ENCODE measurements at places on chromosomes 13 and 19.

GRCh38 chr19:7858109-7858770 is 15.9 kb downstream of the PRR36 start:
- no peak for DNase-seq

- peak; percentile 90 for DNase-seq
These were observed 6.1 kb upstream of the LMNB2 start for GRCh38 chr19:2462635-2463421.

- DNase-seq, result no peak
These were observed 618.7 kb downstream of the DIAPH3 start for GRCh38 chr13:59545007-59545406.

DNA sequence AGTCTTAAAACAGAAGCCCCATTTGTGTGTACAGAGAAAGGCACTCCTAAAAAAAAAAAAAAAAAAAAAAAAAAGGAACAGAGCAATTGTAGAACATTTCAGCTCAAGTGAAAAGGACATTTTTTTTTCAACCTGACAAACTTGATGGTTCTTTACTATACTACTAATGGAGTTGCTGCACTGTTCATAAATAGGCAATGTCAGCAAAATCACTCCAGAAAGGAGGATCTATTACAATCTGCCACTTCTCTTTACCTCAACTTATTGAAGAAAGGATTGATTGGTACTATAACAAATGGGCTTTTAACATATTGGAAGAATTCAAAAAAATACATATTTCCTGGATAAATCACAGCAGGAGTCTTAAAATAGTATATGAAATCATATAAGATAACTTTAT is 1517.7 kb downstream of the SLITRK1 start:
- no peak for DNase-seq

DNA sequence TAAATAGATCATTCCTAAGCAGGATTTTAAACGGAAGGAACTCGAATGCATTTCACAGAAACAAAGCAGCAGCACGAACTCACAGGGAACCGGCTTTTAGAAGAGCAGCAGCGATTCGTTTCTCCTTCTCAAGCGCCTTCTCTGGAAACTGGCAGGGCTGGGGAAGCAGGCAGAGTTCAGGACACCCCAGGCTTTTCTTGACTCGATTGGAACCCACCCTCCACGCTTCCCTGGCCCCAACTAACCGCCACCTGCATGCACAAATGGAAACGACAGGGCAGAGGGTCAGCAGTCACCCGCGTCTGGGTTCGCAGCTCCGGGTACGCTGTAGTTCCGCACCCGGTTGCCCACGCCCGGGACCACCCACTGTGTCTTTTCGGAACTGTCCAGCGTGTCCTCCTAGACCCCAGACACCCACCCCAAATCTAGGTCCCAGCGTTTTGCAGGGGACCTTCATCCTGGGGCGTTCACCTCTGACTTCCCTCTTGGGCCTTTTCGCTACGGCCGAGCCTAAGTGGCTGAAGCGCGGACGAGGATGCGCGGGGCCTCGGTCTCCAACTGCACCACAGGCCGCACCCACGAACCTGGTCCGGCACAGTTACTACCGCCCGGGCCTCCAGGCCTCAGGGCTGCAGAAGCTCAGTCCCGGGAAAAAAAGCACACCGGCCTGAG is 500 bp downstream of the ZFP30 start:
- DNase-seq, result peak; percentile 9

DNA sequence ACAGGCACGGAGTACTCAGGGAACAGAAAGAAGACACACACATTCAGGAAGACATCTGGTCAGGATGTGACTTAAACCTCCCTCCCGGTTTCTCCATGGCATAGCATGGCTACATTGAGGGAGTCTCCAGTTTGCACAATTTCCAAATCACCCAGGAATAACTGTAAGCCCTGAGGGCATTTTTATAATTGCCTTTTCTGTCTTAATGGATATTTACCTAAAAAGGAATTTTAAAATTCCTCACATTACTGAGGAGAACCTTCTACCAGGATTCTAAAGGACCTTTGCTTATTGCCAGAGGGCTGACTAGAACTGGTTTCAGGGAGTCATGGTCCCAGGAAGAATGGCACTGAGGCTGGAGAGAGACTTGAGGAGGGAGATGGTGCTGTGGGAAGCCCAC is 21.4 kb downstream of the PEG3 start:
- DNase-seq, result no peak

DNA sequence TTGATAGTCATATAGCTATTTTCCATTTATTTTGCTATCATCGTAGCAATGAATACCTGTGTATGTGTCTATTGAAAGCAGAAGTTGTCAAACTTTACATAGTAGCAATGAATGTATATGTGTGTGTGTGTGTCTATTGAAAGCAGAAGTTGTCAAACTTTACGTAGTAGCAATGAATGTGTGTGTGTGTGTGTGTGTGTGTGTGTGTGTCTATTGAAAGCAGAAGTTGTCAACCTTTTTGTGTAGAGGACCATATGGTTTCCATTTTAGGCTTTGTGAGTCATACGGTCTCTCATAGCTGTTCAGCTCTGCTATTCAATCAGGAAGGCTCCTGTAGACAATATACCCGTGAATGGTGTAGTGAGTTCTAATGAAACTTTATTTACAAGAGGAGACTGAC is 20.8 kb downstream of the NLRP4 start:
- DNase-seq, result no peak

GRCh38 chr19:3095441-3096191 is 1.5 kb downstream of the GNA11 start:
- DNase-seq, result no peak

GRCh38 chr13:97429681-97430081 is 4.3 kb upstream of the RAP2A start:
- DNase-seq, result no peak

DNA sequence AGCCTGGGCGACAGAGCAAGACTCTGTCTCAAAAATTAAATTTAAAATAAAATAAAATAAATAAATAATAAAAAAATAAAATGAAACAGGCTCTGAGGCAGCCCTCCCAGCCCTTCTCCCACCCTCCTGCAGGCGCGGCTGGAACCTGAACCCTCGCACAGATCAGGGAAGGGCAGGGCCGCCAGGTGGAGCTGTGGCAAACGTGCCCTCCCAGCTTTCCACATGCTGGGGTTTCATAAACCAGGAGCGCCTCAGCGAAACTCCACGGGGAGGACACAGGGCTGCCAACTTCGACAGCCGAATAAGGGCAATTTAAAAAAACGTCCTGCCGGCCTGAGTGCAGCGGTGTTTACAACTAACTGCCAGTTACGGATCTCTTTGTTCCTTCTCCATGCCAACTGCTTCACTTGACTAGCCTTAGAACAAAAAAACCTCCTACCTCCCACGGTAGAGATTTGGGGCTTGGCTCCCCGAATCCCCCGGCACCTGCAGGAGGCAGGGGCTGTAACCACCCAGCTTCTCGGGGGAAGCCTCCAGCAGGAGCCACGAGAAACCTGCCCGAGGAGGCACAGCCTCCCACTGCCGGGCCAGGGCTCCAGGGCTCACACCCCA is 15.9 kb downstream of the ZNF787 start:
- DNase-seq, result peak; percentile 35

GRCh38 chr19:4371247-4372164 is 28.1 kb downstream of the MPND start:
- no peak for DNase-seq

DNA sequence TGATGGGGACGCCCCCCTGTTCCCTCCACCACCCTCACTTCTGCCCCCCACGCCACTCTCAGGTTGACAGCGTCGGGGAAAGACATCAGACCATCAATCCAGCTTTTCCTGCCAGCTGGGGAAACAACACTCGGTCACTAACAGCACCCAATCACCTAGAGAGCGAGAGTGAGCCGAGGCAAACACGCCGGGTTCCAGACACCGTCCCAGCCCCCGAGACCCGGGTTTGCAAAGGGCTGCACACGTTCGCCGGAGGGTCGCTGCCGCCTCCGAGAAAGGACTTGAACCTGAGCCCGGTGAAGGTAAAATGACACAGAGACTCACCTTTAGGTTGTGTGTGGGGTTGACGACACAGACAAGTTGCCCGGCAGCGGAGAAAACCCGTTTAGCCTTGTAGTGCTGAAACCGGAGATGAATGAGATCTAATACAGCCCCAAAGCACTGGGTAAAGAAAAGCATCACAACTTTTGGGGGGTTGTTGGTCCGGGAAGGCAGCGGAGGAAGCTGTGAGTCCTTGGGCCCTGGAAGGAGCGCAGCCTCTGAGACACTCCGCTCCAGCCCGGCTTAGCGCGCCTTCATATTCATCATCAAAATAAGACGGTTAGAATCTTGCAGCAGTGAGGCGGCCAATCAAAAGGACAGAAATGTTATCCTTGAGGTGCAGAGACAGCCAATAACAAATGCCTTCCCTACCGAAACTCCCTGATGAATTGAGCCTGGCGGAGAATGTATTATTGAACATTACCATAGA is at the start of gene SIAH3:
SIAH3 (minus strand) TSS at position 583 of the 751 bp plus-strand sequence; CDS start at position 459, 124 bp downstream.
- no peak for DNase-seq

DNA sequence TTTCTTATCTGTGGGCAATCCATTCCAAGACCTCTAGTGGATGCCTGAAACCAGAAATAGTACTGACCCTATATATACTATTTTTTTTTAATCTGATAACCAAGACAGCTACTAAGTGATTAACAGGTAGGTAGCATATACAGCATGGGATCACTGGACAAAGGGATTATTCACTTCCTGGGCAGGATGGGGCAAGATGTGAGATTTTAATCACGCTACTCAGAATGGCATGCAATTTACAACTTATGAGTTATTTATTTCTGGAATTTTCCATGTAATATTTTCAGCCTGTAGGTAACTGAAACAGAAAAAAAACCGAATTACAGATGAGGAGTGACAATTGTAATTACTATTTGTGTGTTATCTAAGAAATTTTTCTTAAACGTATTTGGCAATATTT is 41.2 kb downstream of the ZIC2 start:
- DNase-seq, result no peak

DNA sequence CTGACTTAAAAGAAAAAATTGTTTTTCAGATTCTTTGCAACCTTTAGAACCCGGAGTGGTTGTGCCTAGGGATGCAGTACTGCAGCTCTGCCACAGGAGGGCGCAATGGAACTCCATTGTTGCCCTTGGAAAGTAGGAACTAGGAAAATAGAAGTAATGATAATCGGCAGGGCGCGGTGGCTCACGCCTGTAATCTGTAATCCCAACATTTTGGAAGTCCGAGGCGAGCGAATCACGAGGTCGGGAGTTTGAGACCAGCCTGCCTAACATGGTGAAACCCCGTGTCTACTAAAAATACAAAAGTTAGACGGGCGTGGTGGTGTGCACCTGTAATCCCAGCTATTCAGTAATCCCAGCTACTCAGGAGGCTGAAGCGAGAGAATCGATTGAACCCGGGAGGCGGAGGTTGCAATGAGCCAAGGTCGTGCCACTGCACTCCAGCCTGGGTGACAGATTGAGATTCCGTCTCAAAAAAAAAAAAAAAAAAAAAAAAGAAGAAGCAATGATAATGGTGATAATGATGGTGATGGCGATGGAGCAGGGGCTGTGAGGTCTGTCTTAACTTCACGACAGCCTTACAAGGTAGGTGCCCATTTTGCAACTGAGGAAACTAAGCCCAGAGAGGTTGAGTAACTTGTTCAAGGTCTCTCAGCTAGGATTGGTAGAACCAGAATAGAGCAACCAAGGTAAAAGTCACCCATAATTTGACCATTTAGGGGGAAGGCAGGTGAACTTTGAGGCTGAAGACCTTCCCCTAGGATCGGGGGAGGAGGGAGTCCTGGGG is 5.5 kb upstream of the ADAMTS10 start:
- no peak for DNase-seq

- DNase-seq, result no peak
These were observed 615.6 kb downstream of the DACH1 start for GRCh38 chr13:71251292-71251951.

DNA sequence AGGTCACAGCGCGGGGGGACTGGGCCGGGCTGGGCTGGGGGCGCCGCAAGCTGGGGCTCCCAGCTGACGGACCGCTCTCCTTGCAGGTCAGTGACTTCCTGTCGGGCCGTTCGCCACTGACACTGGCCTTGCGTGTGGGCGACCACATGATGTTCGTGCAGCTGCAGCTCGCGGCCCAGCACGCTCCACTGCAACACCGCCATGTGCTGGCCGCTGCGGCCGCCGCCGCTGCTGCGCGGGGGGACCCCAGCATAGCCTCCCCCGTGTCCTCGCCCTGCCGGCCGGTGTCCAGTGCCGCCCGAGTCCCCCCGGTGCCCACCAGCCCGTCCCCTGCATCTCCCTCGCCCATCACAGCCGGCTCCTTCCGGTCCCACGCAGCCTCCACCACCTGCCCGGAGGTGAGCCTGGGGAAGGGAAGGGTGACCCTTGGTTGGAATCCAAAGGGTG is 5.7 kb downstream of the MIDN start:
- DNase-seq, result no peak

- peak; percentile 73 for DNase-seq
These were observed 176.3 kb downstream of the GPC5 start for GRCh38 chr13:91574766-91575165.

DNA sequence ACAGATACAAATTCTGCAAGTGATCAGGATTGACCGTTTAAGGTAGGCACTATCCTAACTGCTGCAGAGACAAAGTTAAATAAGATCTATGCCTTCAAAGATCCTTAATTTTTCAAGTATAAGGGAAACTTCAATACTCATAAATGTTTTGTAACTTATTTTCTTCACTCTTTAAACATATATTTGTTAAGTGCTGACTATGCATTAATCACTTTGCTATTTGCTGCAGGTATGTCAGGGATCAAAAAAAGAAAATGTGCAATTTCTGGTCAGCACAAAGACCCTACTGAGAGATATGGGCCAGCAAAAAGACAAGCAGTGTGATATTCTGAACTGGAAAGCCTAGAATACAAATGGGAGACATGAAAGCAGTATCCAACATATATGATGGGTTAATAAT is 756.1 kb upstream of the PCDH9 start:
- DNase-seq, result no peak

- no peak for DNase-seq
These were observed 46.3 kb upstream of the DCT start for GRCh38 chr13:94525781-94526180.

DNA sequence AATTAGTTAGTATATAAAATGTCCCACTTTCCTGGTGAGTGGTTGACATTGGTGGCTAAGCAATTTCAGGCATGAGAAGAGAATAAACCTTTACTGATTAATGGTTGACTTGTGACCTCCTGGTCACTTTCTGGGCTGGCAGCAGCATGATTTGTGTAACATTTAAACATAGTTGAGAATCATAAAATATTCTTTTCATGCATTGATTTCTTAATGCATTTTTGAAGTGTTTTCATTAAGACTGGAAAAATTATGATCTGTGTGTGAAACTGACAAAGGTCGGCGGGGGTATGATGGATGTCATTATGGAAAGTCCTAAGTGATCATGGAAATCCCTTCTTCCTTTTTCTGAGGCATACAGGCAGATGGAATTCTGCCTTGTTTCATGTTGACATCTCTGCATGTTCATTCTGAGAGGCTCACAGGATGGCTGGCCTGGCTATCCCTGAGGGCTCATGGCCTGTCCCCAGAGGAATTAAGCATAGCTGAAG is 98.7 kb upstream of the RNF113B start:
- DNase-seq, result no peak
